ENCODE measurements at places on chromosomes 3 and 15. TPM values are rescaled to one million over a fixed set of nuclear protein-coding genes. Genes with fewer than 3 reads are reported as not detected.

DNA sequence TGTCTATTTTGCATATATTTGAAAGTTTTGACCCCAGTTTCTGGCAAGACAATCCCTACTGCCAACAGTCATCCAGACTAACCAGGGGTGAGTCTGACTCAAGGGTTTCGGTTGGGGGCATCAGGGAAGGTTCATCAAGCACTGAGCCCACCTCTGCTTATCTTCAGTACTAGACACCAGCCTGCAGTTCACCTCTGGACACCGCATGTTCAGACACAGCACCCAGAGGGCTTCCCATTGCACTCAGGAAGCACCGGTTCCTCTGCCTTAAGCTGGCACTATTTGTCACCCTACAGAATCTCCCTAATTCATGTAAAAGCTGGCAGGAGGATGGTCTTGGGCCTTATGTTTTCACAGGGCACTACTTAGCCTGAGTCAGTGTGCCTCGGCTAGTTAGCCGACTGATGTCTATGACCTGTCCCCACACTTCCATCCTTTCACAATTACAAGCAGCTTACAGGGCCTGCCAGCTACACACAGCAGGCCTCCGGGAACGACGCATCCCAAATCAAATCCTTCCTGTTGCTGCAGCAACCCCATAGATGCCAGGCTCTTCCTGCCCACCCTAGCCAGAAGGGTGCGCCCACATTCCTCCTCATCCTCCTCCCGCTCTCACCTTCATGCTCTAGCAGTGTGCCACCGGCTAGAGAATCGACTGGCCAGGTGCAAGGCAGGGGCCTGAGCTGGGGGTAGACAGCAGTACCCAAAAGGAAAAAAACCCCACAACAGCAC lies 52.5 kb downstream of the SH3BP5 start:
- no peak overlapping the region for H3K27ac ChIP-seq
- no peaks in the 10 kb centered on the region for H3K36me3 ChIP-seq
- H3K4me3 ChIP-seq: no peak overlapping the region
- no peak for DNase-seq

Gene HOMER2
- 0.40 TPM for polyA plus RNA-seq

GRCh38 chr3:69819282-69819681 lies 80.0 kb downstream of the MITF start:
- H3K4me1 ChIP-seq: no peaks in the 10 kb centered on the region
- no peak overlapping the region for H3K4me3 ChIP-seq
- no peaks in the 10 kb centered on the region for H3K27me3 ChIP-seq

Gene ITPKA
- 0.14 TPM for polyA plus RNA-seq

DNA sequence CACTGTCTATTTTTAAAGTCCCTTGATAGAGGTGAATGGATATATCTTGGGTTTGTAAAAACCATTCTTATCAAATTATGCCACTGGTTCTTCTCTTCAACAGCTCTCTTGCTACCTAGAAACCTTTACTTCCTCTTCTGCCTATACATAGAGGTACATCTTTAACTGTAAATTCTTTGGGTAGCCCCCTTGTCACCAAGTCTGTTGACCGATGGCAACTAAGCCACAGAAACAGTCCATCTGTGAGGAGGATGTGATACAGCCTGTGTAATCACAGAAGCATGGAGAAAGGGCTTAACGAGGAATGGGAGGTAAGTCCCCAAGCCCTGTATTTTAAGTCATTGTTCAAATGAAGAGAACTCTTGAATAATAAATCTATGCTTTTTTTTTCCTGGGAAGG lies 246.5 kb upstream of the MDFIC2 start:
- H3K36me3 ChIP-seq: no peaks in the 10 kb centered on the region
- no peaks in the 10 kb centered on the region for H3K4me1 ChIP-seq
- no peak overlapping the region for H3K4me3 ChIP-seq
- H3K27ac ChIP-seq: no peak overlapping the region

DNA sequence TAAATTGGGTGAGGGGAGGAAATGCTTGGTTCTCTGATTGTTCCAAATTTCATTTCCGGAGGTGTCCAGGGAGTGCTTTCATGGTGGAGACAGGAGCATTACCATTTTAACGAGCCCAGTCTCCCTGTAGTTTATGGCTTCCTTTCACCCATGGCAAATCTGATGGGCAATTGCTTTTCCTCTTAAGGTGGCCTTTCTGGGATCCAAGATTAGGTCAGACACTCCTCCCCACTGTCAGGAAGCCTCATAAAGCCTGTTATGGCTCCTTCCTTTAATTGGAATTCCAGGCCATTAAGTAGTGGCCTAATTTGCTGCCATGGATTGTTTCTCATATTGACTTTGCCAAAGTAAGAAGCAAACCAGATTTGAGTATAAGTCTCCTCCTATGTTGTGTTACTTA lies 157.8 kb downstream of the PDCD6IP start:
- DNase-seq: no peak
- H3K27ac ChIP-seq: no peak overlapping the region
- no peaks in the 10 kb centered on the region for H3K36me3 ChIP-seq
- H3K27me3 ChIP-seq: no peaks in the 10 kb centered on the region
- no peak overlapping the region for H3K4me3 ChIP-seq

GRCh38 chr15:96035091-96035490 lies 295.4 kb upstream of the NR2F2 start:
- no peak overlapping the region for H3K27ac ChIP-seq
- no peak overlapping the region for H3K4me3 ChIP-seq
- no peaks in the 10 kb centered on the region for H3K27me3 ChIP-seq
- DNase-seq: no peak
- H3K4me1 ChIP-seq: no peaks in the 10 kb centered on the region

DNA sequence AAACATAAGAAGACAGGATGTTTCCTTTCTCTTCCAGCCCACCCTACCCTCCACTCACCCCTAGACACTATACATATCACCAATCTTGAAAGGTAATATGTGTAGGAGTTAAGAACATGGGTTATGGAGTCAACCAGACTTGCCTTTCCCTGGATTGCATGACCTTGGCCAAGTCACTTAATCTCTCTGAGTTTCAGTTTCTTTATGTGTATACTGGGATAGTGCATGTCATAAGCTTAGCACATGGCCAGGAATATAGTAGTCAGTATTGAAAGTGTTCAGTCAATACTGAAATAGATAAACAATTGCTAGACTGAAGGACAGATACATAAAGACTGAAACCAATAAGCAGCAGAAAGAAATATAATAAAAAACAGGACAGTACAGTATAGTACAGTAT lies 283.2 kb upstream of the STT3B start:
- no peaks in the 10 kb centered on the region for H3K4me1 ChIP-seq
- no peak overlapping the region for H3K4me3 ChIP-seq
- no peaks in the 10 kb centered on the region for H3K27me3 ChIP-seq
- H3K36me3 ChIP-seq: no peaks in the 10 kb centered on the region
- H3K27ac ChIP-seq: no peak overlapping the region

- peaks cover 2% of the 10 kb centered on the region for H3K27me3 ChIP-seq
- H3K27ac ChIP-seq: no peak overlapping the region
- no peak overlapping the region for H3K4me3 ChIP-seq
These were observed 508.3 kb downstream of the SOX2 start for GRCh38 chr3:182220013-182220412.
